BJ (cell line): ENCODE measurements at places on chromosomes 13 and 19.

DNA sequence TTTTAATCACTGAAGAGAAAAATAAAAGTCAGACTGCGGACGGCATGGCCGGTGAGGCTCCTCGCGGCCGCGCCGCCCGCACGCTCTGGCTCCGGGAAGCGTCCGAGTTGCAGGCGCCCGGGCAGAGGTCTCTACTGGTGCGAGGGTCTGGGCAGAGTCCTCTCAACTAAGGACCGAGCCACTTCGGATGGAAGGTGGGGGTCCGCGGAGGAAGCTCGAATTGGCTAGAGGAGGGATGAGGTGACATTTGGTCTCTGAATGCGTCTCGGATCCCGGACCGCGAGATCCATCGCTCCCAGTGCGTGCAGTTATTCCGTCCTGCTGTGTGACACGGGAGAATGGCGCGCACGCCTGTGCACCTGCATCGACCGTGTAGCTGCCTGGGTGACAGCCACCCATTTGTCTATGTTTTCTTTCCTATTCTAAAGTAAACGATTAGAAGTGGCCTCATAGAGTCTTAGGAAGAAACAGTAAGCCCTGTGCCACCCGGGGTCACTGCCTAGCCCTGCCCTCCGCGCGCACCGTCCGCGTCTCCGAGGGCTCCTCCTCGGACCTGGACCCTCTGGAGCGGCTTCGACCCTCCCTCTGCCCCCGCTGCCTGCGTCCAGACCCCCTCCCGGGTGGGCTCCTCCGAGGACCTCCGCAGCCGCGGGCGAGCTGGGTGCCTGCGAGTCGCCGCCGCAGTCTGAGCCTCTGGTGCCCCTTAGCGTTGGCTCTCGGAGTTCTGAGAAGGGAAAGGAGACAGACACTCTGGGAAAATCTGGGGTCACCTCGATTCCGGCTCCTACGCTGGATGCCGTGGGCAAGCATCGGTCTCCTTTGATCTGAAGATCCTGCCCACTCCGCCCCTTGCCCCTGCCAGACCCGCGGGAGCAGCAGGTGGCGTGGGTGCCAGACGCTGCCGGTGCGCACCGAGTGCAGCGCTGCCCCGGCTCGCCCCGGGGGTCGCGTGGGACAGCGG is 347.4 kb downstream of the LIG4 start:
- DNase-seq, result no peak

DNA sequence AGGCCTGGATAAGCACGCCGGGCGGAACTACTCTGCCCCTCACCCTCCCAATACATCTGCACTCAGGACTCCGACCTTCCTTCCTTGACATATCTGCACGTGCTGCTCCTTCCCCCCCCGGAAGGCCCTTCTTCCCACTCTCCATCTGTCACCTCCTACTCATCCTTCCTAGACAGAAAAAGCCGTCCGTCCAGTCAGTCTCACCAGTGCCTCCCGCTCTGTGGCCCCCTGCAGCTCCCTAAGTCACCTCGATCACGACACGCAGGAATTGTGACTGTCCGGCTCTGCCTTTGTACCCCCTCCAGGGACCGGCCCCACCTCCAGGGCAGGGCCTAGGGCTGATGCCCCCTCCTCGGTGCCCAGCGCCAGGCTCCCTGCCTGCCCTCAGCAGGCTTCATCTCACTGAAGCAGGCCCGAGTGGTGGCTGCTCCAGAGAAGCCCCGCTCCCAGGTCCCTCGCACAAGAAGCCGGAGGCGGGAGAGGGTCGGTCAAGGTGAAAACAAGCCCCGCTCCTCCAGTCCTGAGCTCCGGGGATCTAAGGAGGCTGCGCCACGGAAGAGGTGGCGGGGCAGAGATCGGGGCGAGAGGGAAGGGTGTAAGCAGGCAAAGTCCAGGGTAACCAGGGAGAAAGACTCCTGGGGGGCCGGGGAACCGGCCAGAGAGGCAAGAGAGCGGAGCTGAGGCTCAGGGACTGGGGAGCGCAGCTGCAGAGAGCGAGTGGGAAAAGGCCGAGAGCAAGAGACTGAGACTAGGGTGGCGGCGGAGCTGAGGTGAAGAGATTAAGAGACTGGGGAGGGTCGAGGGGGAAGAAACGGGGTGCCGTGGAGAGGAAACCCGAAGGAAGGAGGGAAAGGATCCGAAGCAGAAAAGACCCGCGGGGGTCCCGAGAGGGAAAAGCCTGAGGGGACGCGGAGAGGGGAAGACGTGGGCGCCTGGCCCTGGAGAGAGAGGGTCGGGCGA is 1.1 kb downstream of the PPP6R1 start:
- DNase-seq, result no peak

GRCh38 chr13:104143760-104144416 is 1077.7 kb upstream of the SLC10A2 start:
- no peak for DNase-seq

DNA sequence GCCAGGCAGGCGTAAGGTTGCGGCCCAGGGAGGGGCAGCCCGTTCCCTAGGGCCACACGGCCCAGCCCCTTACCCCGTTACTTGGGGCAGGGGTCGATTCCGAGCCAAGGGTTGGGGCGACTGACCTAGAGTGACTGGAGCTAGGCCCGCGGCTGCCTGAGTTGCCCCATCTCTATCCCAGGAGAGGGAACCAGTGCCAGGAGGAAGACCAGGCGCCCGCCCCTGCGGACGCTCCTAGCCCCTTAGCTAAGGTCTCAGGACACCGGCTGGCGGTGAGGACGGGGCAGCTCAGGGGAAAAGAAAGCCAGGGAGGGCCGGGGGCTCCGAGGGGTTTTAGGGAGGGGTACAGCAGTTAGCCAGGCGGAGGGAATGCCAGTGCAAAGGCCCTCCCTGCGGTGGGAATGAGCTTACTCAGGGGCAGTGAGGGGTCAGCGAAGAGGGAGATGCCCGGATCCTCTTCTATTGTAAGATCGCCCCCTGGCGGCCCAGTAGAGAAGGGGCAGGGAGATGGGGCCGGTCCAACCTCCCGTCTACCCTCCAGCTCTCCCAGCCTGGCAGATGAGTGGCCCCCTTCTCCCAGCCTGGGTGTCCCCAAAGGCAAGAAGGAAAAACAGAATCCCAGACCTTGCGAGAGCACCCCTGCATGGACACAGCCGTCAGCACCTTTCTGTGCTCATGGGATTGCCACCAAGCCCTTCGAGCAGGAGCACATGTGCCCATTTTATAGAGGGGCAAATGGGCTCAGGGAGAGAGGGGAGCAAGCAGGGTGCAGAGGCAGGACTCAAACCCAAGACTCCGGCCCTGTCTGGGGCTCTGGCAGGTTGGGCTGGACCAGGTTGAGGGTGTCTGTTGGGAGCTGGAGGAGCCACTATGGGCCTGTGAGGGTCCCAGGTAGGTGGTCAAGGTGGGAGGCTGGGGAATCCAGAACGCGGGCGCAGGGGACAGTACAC is 16.3 kb downstream of the CILP2 start:
- no peak for DNase-seq

DNA sequence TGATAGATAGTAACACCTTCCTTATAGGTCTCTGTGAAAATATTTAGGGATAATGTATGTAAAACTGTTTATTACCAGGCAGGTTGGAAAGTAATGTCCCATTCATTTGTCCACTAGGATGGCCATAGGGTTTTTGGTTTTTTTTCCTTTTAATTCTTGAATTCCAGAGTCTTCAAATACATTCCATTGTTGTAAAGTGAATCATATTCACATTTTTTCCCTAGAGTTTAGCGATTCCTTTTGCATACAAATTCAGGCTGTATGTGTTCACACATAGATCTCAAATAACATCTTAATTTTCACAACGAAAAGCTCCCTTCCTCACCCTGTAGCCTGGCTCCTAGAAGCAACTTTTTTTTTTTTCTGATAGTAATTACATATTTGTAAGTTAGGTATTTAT is 1.8 kb upstream of the ZNF557 start:
- no peak for DNase-seq

DNA sequence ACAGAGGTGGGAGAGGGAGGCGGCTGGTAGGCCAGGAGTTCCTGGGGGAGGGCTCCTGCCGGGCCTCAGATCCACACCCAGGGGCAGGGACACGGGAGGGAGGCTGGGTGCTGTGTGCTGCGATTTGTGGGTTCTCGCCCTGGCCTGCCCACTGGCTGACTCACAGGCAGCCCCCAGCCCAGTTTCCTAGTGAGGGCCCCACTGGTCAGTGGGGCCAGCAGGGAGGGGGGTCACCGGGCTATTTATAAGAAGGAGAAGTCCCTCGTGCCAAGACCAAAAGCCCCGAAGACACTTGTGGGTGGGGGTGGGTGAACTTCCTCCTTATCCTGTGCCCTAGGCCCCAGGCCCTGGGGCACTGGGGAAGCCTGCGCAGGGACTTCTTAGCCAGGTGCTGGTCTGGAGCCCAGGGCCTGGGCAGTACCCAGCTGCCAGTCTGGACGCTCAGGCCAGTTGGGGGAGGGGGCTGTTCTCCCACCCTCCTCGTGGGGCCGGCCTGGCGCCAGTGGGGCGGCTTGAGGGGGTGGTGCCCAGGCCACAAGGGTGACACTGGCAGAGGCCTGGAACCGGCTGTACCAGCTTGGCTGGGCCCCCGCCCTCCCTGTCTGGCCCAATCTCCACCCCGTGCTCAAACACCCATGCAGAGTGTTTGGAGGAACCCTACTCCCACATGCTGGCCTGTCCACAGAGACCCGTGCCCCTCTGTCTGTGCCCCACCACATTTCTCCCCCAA is 5.0 kb upstream of the JUNB start:
- no peak for DNase-seq

GRCh38 chr13:32629866-32630265 is 43.6 kb downstream of the PDS5B start:
- no peak for DNase-seq

- no peak for DNase-seq
Measured at GRCh38 chr19:548886-549830, 5.3 kb downstream of the GZMM start.
